ENCODE measurements at places on chromosomes 2 and 18.
A peak's percentile ranks its signal among the peaks of the same experiment; 100 is the strongest.

- no peak for DNase-seq
Measured at GRCh38 chr2:46914578-46915230, 902 bp downstream of the MCFD2 start.

DNA sequence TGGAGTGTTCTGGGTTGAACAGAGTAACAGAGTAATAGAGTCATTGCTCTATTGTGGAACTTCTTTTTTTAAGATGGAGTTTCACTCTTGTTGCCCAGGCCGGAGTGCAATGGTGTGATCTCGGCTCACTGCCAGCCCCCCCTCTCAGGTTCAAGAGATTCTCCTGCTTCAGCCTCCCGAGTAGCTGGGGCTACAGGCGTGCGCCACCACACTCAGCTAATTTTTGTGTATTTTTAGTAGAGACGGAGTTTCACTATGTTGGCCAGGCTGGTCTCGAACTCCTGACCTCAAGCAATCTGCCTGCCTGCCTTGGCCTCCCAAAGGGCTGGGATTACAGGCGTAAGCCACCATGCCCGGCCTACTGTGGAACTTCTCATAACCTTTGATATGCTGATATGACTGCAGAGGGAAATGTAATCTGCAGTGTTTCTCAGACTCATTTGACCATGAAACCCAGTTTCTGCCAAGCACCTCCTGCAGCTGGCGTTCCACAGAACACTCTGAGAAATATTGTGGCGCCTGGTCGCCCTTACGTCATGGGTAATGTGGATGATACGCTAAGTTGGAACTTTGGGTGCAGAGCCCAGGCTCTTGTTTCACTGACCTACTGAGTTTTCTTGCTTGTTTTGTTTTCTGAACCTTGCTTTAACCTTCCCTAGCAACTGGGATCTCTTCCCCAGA, 213.8 kb downstream of the BCL2 start:
- no peak for DNase-seq

DNA sequence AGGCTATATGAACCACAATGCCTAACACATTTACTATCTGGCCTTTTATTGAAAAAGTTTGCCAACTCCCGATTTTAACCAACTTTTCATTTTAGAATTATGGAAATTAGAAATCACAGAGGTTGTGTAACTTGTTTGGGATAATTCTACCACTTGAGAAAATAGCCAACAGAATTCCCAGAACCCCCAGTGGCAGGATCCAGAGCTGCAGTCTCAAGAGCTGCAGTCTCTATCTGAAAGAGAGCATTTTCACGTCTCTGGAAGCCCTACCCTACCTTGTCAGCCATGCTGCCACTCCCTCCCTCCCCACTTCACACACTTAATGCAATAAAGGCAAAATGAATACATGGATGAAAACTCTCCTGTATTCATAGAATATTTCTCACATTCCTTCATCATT, 23.4 kb upstream of the TSPYL6 start:
- DNase-seq = no peak

DNA sequence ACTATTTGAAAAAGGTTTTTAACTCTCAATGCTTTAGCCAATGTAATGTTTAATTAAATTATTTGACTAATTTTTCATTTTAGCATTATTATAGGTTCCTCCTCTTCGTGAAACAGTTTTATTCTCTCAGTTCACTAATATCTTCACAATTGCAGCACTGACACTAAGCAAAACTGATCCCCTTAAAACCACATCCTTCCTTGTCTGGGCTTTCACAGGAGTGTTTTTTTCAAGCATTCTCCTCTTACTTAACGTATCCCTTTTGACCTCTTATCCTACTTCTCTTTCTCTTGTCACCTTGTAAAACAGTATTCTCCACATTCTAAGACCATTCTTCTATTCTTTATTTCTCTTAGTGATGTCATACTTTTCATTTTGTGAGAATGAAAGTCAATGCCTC, 112.8 kb downstream of the DSC3 start:
- DNase-seq = no peak

DNA sequence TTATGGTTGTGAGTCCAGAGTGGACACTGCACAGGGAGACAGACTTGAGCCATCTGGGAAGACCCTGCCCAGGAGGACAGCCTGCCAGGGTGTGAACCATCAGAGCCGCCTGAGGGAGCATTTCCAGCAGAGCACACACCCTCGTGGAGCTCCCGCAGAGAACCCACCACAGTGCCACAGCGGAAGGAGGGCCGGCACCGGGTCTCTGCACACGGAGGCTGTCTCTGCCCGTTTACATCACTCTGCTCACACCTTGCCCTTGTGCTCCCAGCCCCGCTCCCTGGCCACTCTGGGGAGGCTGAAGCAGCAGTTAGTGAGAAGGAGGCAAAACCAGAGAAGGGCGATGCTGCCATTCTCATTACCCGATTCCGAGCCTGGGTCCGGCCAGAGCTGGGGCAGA, 161.9 kb downstream of the KLHL29 start:
- DNase-seq = no peak

DNA sequence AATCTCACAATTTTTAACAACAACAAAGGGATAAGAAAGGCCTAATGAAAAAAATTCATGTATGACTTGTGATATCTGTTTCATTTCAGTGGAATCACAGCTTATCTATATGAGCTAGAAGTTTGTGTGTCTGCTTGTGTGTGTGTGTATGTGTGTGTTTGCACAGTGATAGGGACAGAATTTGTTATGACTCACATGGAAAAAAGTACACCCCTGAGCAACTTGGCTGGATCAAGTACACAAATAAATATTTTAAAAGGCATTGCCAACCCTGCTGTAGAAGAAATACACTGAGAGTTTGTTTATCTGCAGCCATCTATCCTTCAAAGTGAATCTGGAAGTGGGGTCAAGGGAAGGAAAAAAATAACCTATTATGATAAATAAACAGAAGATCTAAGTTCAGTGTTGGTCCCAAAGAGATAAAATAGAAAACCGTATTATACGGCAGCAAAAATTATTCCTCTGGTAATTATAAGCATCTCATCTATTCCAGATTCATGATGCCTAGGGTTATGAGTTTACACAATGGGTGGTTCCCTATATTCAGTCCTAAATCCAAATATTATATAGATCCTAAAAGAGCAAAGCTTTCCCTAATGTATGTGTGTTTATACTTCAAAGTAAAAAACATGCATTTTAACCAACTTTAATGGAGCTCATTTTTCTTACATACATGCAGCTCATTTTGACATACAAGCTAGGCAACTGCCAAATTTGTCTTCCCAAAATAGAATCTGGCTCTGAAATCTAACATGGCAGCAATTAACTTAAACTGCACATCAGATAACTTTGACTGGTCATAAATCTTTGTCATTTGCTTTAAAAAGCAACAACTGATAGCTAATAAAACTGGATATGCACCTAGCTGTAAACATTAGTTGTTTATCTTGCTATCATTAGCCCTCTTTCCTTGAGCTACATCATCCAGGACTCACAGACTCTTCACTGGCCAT, 420.6 kb downstream of the IRS1 start:
- no peak for DNase-seq

GRCh38 chr2:122955776-122956175, 1069.3 kb upstream of the CNTNAP5 start:
- DNase-seq = no peak

DNA sequence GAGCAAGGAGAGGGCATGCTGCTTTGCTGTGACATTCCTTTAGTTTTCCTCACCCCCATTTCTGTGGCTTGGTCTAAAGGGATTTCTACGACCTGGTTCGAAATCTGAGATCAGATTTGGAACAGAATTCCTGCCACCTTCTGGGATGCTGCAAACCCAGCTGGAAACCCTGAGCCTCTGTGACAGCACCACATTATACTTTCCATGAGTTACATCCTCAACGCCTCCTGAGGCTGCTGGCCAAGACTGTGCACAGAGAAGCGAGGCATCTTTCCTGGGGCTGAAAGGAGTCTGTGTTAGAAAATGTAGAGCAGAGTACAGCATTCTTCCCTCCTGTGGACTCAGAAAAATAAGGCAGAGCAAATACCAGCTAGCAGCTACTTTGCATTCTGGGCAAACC, 138.1 kb upstream of the CHAC2 start:
- DNase-seq = peak; percentile 63

- DNase-seq = no peak
Measured at GRCh38 chr2:176573612-176574483, 304.6 kb downstream of the MTX2 start.

GRCh38 chr2:85750587-85751575, 2.9 kb upstream of the ATOH8 start:
- peak; percentile 73 for DNase-seq

DNA sequence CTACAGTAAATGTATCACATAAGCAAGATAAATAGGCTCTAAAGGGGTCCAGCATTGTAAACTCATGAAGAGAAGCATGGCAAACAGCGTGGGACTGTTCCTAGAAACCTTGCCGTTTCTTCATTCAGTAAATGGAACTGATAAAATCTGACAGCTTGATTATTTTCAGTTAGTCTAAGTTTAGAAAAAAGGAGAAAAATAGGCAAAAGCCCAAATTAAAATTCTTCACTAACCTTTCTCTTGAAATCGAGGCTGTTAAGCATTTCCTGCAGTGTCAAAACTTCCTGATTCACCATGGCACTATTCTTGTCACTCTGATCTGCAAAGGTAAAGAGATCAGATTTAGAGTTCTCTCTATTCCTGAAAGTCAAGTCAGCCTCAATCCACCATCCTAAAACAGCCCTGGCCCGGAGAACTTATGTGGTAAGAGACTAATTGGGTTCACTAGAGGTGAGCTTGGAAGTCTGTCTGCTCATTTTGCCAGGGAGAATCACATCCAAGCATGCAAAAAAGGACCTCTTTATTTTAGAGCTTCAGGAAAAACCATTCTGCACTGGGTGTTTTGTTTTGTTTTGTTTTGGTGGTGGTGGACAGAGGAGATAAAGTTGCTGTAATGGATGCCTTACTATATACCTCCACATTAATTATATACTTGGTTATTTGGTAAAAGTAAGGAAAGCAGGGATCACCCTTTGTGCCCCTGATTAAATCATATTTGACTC, 52.4 kb upstream of the STAT1 start:
- DNase-seq = no peak

DNA sequence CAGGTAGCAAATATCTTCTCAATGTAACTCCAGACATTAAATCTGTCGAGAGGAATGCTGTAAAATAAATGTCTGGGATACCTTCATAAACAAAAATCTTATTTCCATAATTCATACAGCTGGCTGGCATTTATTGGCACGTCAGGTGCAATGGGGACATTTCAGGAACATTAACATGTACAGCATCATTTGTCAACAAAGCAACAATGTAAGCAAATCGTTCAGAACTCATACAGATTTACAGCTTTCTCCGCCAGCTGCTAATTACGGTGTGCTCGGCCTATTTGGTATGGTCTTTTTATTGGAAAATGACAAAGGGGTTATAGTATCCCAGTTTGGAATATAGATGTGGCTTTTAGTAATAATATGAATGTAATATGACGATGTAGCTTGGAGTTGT, 464.9 kb downstream of the ARHGAP15 start:
- DNase-seq = no peak

- DNase-seq = no peak
Measured at GRCh38 chr2:42084231-42084671, 36.4 kb downstream of the PKDCC start.

GRCh38 chr2:232038251-232038880, 76.9 kb downstream of the DIS3L2 start:
- DNase-seq = no peak

GRCh38 chr2:128690431-128690830, 371.8 kb upstream of the HS6ST1 start:
- no peak for DNase-seq

DNA sequence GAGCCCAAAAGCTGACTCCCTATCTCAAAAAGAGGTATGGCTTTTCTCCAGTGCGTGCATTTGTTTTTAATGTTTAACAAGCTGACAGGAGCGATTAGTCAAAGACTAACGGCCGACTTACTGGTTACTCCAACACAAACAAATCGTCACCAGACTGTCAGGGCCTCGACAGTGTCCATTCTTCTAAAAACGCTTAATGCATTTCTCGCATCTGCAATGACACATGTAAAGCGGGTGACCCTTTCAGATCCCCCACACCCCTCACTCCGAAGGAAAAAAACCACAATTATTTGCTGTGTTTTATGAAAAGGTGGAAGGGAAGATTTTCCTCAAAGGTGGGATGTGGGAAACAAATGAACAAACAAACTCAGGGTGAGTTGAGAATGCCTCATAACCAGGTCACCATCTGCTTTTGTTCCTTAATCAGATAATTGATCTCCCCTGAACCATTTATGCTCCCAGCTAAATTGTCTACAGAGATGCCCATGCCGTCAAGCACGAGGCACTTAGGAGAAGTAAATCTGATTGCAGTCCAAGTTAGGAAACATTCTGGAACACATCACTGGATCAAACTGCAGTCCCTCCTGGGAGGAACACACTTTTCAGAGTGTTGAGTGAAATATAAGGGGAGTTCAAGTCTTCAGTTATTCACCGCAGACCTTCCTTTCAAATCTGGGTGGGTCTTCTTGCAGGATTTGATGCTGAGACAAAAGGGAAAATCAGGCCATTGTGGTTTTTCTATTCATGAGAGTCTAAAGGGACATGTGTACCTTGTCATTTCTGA, 340.8 kb downstream of the CMPK2 start:
- DNase-seq = no peak

DNA sequence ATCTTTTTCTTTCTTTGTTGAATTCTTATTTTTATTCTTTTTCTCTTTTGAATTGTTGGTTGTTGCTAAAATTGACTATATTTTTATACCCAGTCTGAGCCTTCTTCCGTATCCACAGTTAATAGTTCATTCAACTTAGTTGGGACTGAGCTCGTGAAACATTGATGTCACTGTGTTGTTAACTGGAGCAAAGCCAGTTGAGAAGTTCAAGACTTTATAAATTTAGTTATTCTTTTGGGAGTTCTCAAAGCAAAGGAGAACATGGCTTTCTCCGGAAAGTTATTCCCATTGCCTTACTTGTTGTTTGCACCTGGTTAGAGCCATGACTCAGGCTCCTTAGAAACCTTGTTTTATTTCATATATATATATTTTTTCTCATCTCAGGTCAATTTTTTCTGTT, 8.8 kb downstream of the CTLA4 start:
- no peak for DNase-seq

DNA sequence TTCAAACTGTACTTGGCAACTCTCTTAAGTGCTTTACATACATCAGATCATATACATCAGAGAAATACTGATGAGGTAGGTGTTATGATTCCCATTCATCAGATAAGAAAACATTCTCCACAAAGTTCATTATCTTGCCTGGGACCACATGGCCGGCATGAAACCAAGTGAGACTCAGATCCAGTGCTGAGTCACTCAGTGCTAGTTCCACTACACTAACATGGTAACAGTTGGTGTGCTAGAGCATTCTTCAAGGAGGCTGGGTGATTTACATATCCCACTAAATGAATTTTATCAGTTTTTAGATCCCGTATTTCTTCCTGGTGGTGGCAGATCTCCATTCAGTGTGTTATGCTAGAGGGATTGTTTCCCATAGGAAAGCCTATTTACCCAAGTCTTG, 772.0 kb downstream of the CNTNAP5 start:
- DNase-seq = no peak

DNA sequence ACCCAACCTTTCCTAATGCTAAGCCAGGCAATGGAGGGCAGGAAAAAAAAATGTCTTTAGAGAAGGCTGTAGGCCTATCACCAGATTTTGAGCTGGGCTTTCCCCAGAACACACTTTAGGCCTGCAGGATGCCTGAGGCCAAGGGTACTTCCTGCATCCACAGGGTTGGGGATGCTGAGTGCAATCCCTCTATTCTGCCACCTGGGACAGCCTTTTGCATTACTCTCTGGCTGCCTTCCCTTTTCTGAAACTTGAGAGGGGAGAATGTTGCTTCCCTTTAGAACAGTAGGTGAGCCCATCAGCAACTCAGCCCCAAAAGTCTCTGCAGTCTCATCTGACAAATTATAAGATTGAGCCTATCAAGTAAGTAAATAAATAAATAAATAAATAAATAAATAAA, 195.2 kb downstream of the SLC8A1 start:
- no peak for DNase-seq
